NK-92 treated with Interleukin-12 subunit alpha and Interleukin-12 subunit beta, amount 100 ng/mL, for 24 hours (cell line): ENCODE measurements at places on chromosomes 4 and X.

DNA sequence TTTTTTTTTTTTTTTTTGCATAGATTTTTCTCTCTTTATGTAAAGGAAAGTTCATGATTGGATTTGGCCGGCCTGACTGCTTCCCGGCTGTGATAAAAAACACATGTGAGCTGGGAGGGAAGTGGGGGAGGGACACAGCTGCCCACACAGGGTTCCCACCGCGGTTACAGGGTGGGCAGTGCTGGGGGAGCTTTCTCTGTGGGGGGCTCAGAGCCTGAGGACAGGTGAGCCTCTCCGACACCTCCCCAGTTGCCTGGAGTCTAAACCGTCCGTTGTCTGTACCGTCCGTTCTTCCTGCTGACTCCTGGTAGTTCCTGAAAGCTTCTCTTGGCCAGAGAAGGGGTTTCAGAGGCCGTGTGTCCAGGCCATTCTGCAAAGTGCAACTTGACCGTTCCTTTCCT is 21.8 kb downstream of the SHOX start:
- no peak for DNase-seq

DNA sequence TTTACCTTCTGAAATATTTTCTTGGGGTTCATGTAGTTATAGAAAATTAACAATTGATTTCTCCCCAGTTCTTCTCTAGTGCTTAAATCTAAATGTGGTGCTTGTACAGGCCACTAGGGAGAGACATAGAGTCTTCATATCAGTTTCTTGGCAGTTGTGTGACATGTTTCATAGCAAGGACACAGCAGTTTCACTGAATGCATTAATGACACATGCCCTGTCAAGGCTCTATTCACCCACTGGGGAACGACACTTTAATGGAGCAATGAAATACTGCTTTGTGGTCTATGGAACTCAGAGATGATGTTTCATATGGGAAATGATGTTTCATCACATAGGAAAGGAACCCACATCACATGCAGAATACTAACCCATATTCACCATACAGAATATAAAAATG is 2.8 kb downstream of the VEGFC start:
- DNase-seq, result no peak

DNA sequence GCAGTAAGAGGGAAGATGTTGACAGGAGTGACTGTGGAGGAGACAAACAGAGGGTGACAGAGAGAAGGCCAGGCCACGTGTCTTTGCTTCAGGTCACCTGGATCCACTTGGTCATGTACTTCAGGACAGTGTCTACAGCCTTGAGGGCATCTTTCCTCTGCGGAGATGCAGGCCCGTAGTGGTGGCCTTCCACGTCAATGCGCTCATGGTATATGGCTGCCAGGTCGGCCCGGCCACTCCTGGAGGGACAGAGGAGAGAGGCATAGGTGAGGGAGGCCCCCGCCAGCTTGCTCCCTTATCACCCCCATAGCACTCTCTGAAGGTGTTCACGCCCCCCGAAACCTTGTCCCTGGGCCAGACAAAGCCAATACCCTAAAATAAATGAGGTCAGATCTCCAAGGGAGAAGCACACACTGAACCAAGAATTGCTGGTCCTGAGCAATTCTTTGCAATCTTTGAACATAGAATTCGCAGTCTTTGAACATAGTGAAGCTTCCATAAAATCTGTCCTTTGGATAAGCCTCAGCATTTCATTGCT is 99.9 kb downstream of the ENPP6 start:
- no peak for DNase-seq

GRCh38 chrX:68874076-68874475 is 45.3 kb downstream of the EFNB1 start:
- no peak for DNase-seq

DNA sequence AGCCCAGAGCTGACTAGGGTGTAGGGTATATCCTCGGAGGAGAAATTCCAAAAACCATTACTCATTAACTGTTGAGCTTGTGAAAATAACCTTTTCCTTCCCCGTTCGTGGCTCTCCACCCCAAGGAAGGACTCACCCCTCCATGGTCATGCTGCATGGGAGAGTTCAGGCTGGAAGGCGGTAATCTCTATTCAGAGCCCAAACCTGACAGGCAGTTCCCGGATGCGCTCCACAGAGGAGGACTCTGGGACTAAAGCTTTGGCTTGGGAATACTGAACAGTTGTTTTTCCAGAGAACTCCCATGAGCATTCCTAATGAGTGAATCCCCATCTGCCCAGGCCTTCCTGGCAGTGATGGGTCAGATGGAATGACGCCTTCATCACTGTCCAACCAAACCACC is 125.4 kb downstream of the BCOR start:
- DNase-seq, result no peak

GRCh38 chrX:111581086-111581485 is 69.6 kb downstream of the SERTM2 start:
- no peak for DNase-seq

DNA sequence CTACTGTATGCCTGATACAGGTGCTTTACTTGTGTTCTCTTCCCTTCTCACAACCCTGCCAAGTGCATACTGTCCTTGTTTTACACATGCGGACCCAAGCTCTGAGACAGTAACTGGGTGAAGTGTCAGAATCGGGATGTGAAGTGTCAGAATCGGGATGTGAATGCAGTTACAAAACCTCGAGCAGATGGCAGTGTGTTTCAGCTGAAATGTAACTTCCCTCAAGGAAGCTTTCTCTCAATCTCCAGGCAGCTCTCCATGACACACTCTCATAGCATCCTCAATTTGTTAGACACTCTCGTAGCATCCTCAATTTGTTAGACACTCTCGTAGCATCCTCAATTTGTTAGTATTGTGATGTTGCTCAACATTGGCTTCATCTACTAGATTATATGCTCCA is 1.1 kb upstream of the HPSE start:
- no peak for DNase-seq

- DNase-seq, result no peak
Measured at GRCh38 chrX:3362956-3363355, 16.5 kb upstream of the MXRA5 start.

DNA sequence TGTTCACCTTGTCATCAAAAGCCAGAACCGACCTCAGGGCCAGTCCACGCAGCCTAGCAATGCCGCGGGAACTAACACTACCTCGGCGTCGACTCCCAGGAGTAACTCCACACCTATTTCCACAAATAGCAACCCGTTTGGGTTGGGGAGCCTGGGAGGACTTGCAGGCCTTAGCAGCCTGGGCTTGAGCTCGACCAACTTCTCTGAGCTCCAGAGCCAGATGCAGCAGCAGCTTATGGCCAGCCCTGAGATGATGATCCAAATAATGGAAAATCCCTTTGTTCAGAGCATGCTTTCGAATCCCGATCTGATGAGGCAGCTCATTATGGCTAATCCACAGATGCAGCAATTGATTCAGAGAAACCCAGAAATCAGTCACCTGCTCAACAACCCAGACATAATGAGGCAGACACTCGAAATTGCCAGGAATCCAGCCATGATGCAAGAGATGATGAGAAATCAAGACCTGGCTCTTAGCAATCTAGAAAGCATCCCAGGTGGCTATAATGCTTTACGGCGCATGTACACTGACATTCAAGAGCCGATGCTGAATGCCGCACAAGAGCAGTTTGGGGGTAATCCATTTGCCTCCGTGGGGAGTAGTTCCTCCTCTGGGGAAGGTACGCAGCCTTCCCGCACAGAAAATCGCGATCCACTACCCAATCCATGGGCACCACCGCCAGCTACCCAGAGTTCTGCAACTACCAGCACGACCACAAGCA is 898 bp downstream of the UBQLN2 start:
- DNase-seq, result no peak

DNA sequence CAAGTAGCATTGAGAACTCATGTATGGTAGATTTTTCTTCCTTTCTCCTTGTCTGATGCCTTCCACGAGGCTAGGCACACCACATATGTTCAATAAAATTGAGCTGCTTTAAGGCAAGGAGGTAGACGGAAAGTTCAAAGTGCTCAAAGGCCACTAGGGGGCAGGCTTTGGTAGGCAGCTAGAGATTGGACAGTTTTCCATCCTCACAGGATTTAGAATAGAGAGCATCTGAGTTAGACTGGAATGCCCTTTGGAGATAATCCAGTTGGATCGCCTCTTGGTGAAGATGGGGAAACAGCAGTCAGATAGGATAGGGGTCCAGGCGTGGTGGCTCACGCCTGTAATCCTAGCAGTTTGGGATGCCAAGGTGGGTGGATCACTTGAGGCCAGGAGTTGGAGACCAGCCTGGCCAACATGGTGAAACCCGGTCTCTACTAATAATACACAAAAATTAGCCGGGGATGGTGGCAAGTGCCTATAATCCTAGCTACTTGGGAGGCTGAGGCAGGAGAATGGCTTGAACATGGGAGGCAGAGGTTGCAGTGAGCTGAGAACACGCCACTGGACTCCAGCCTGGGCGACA is 30.4 kb downstream of the ELF4 start:
- peak; percentile 9 for DNase-seq

- no peak for DNase-seq
Measured at GRCh38 chr4:3263876-3264193, 14.9 kb downstream of the MSANTD1 start.

GRCh38 chr4:10159671-10160070 is 43.1 kb upstream of the WDR1 start:
- DNase-seq, result no peak

DNA sequence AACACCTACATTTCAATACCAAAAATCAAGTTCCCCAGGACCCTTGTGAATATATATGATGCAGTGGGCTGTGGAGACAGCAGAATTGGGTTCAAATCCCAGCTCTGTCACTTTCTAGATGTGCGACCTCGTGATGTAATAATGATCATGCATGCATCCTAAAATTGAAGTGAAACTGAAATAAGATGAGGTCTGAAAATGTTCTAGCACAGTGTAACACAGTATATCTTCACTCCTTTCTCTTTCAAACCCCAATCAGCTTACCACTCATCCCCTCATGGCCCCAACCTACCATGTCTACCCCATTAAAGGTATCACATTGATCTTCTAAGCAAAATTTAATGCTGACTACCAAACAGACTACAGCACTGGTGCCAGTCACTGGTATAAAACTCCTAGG is 69.9 kb upstream of the BRS3 start:
- DNase-seq, result no peak

DNA sequence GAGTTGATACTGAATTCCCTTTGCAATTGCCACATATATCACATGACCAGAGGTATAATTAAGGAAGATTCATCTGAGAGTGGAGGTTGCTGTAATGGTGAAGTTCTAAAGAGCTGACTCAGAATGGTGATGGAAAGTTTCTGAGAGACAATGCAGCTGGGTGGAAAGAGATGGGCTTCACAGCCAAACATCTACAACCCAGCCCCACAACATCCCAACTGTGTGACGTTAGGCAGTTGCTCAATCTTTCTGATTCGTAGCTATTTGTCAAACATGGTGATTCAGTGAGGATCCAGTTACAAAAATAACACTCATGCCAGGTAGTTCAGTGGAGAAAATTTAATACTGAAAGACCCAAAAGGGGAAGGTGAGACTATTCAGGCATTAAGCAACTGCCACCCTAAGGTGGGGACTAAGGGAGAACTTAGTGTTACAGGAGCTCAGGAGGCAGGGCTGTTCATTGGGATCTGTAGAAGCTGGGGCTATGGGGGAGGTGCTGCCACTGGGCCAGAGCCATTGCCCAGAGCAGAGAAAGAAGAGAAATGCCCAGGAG is 6.9 kb upstream of the AFF1 start:
- no peak for DNase-seq

GRCh38 chr4:144715230-144715629 is 69.3 kb downstream of the HHIP start:
- no peak for DNase-seq

DNA sequence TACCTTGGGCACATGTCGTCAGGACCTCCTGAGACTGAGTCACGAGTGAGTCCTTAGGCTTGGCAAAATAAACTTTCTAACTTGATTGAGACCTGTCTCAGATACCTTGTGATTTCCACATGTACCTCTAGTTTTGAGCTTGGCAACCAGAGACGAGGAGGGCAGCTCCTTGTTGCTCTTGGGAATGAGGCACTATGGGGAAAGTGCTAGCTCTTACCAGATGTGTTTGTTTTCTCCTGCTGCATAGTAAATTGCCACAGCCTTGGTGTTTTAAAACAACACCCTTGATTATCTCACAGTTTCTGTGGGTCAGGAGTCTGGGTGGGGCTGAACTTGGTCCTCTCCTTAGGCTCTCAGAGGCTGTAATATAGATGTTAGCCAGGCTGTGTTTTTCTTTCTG is 59.1 kb upstream of the MAML3 start:
- no peak for DNase-seq

DNA sequence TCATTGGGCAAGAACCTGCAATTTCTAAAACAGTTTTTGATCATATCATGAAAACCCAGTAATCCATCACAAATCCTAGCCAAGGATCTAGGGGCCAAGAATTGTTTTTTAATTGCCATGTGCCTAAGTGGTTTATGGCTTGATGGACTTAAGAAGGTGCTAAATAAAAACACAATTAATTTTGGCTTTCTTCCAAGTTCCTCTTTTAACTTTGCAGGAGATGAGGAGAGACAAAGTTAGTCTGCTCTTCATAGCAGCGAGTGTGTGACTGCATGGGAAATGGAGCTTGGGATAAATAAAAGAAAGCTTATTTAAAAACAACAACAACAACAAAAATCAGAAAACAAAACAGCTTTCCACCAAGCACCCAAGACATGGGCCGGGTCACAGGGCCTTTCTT is 41.4 kb downstream of the ARHGEF9 start:
- no peak for DNase-seq

GRCh38 chrX:1464971-1465285 is 12.2 kb upstream of the ASMTL start:
- no peak for DNase-seq

- no peak for DNase-seq
Measured at GRCh38 chr4:25477221-25477620, 100.2 kb downstream of the ANAPC4 start.

- no peak for DNase-seq
Measured at GRCh38 chr4:2672700-2673099, 83.4 kb downstream of the TNIP2 start.

- no peak for DNase-seq
Measured at GRCh38 chrX:20514358-20514757, 247.6 kb upstream of the RPS6KA3 start.

DNA sequence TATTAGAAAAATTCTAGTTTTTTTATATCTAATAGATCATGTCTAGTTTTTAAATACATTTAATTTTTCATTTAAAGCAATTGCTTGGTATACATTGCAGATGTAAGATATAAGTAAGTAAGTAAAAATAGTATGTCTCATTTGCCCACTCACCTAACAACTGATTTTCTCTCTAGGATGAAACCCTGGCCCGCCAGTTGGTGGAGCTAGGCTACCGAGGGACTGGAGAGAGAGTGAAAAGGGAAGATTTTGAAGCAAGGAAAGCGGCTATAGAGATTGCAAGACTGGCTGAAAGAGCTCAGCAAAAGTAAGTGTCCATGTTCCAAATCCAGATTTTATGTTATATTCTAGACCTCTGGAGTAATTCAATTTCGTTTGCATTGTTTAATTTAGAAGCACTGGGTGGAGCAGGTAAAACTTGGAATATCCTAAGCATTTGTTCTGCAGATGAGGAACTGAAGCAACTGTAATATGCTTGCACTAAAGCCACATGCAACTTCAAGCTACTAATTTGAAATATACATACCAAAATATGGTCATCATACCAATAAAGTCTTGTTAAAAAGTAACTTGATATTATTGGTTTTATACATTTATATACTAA is 27.1 kb downstream of the CFAP299 start:
- no peak for DNase-seq
